ENCODE measurements at places on chromosomes 4 and X.

GRCh38 chr4:57148831-57149505 lies 38.8 kb upstream of the IGFBP7 start:
- no peak for DNase-seq

DNA sequence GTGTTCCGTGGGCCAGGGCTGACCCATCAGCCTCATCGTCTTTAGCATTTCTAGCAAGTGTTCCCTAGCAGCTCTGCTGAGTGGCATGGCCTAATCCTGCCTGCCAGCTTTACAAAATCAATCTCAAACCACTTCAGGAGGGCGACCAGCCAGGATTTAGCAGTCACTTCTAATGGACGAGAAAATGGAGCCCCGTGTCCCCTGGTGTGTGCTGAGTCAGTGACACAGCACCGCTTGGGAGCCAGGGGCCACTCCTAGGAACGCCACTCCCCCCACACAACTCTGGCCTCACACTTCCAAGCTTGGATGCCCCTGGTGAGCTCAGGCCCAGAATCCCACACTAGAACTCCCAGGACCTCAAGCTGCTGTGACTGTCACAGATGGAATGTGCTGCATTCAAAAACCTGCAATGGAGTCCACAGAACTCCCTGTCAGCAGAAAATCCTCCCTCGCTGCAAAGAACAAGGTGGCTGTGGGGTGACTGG lies 311.2 kb upstream of the GATB start:
- DNase-seq: no peak

DNA sequence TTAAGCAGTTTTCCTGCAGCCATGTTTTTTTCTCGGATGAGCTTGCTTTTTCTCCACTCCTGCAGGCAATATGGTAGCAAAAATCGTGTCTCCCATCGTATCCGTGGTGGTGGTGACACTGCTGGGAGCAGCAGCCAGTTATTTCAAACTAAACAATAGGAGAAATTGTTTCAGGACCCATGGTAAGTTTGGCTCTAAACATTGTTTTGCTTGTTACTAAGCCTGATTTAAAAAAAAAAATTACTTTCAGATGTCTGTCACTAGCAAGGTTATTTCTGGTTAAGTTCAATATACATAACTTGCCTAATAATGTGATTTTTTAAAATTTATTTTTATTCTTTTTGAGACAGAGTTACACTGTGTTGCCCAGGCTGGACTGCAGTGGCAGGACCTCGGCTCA lies 17.5 kb upstream of the GYG2 start:
- no peak for DNase-seq

GRCh38 chr4:54101190-54102041 lies 1.5 kb downstream of the GSX2 start:
- DNase-seq: no peak

DNA sequence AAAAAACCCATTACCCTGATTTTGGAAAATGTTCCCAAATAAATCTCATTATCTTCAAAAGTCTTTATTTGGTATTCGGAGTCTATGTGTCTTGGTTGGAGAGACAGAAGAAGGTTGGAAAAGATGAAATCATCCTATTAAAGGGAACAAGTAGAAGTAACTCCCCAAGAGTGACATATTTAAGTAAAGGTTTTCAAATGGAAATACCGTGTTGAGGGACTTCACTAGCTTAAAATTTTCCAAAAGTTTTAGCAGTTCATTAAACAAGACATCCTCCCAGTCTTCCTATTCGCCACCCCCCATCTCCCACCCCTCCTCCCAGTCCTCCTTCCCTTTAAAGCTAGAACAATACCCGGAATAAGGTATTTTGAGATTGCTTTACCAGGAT lies 62.7 kb upstream of the CCDC160 start:
- no peak for DNase-seq
